ENCODE measurements at places on chromosomes 1 and 21. TPM values are rescaled to one million over a fixed set of nuclear protein-coding genes. Genes with fewer than 3 reads are reported as not detected.

The TMOD4 gene
- polyA plus RNA-seq: 31.1 TPM

The RHEX gene
- polyA plus RNA-seq: not detected

DNA sequence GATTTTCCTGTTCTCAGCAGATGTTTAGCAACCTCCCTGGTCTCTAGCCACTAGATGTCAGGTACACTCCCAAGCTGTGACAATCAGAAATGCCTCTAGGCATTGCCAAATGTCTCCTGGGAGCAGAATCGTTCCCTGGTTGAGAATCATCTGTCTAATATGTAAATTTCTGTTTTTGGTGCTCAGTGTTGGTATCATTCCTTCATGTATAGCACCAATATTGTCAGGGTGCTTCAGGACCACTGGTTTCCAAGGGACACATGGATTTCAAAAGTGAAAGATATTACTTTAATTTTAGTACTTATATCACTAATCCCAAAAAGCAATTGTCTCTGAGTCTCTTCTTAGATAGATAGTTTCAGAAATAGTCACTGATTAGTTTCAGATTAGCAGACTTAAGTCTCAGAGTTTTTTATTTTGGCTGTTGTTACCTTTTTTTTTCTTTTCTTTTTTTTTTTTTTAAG is 160.1 kb downstream of the PTPRC start:
- DNase-seq: no peak

DNA sequence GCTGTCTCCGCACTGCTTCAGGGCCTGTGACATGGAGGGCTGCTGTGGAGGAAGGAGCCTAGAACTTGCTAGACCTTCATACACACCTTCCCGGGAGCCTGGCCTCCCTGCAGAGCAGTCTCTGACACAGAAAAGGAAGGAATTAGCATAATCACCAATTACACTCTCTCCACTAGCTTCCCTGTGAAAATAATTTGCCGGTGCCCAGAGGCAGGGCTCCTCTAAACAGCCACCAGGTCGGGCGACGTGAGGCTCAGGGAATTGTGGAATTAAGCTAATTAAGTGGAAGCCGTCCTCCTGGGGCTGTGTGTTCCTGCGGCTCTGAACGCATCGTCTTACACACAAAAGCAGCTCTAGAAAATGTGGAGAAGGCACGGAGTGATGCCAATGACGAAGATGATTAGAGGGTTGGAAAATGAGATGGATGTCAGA is 82.6 kb downstream of the NENF start:
- DNase-seq: no peak

DNA sequence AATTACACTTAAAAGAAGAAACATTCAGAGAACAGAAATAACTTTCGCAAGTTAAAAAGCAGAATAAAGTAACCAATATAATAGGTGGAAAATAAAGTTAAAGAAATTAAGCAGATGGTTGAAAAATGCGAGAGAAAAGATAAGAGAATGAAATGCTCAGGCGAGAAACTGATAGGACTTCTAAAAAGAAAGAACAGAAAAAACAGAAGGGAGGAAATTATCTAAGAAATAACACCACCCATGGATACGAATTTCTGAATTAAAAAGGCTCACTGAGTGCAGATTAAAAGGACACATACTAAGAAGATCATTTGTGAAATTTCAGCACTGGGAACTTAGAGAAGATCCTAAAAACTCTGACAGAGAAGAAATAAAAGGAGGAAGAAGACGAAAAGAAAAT is 92.0 kb downstream of the HLX start:
- no peak for DNase-seq

All from muscle of arm (tissue), 14 donors.